CD4-positive, alpha-beta T cell treated with Interleukin-2 at 100 ng/mL for 4 hours (primary cell): ENCODE measurements at places on chromosomes 6 and 20.

DNA sequence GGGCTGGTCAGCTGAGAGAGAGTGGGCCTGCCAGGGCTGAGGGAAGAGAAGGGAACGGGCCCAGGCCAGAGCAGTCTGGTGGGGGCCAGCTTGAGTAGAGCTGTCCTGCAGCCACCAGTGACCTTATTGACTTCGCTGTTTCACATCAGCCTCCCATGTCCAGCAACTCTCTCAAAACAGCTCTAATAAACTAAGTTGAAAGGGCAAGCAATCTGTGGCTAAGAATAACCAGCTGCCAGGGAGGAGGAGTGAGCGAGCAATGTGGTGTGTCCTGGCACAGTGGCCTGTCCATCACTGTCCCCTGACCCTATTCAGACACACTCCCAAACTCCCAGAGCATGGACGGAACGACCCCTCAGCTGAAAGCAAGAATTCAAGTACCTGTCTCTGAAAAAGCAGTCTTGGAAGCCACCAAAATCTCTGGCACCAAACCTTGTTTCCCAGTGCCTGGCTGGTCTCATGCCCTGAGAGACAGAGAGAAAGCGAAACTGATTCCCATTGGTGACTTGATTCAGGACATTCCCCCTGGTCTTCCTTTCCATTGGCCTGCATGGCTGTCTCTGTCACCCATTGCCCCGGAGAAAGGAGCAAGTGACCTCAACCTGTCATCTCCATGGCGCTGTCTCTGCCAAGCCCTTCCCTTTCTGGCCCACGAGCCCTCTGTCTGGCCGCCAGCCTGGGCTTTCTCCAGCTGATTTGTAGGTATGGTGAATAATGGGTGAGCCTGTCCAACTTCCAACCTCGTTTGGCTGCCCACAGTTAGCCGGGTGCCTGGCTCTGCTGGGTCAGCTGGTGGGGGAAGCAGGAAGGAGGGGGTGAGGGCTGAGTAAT lies at the start of gene DDO:
DDO (minus strand) TSS at position 490 of the 831 bp plus-strand sequence. CDS start 2,113 bp downstream, outside the sequence.
- DNase-seq: peak; percentile 4

DNA sequence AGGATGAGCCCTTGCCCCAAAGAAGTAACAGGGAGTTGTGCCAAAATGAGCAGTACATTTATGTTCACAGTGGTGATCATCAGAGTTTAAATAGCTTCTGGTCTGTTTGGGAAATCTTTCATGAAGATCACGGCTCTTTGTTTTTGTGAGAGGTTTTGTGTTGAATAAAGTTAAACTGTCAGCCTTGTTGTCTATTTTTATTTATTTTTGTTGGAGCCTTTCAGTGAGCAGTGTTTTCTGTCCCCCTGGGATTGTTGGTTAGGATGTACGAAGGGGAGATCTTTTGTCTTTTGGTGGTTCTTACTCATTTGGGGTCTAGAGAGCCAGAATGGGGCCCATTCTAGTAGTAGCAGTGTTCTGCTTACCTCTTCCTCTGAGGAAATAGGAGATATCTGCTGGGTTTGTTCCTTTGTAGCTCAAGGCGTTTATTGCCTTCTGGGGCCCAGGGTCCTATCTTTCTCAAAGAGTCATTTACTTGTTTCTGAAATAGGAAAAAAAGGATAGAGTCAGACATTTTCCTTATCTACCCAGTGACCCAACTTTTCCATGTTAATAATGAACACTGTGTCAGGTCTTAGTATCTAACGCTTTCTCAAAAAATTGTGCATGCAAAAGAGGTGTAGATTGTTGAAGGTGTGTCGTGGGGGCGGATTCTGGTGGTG lies 157.4 kb downstream of the JARID2 start:
- DNase-seq: no peak

GRCh38 chr6:127120023-127120786 lies 1.7 kb downstream of the RSPO3 start:
- no peak for DNase-seq

GRCh38 chr20:37833221-37833896 lies 69.6 kb upstream of the VSTM2L start:
- DNase-seq: no peak

GRCh38 chr6:31636698-31637596 lies 15.5 kb downstream of the BAG6 start:
- DNase-seq: no peak

- no peak for DNase-seq
Observed at GRCh38 chr6:101513181-101513580, 119.7 kb downstream of the GRIK2 start.
